ENCODE measurements at places on chromosomes 13 and 19.

DNA sequence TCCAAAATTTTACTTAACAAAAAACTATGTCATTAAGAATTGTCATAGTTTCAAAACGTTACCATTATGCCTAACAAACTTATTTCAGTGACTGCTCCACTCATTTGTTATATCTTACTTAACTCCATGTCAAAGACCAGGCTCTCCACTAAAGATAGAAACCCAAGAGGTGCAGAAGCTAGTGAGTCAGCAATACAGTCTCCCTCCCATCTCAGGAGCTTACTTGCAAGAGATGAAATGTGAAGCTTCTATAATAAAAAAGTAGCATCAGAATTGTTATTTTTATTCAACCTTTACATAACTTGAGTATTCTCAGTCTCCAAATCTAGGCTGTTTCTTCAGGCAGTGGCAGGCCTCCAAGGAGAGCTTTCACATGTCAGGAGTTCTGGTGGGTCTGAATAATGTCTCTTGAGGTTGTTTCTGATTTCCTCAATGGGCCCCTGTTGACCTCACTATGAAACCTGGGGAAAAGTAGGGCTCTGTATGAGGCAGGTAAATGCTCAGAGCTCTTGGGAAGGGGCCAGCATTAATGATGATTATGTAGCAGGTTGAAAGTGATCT lies 242.0 kb downstream of the NDFIP2 start:
- no peak for DNase-seq

DNA sequence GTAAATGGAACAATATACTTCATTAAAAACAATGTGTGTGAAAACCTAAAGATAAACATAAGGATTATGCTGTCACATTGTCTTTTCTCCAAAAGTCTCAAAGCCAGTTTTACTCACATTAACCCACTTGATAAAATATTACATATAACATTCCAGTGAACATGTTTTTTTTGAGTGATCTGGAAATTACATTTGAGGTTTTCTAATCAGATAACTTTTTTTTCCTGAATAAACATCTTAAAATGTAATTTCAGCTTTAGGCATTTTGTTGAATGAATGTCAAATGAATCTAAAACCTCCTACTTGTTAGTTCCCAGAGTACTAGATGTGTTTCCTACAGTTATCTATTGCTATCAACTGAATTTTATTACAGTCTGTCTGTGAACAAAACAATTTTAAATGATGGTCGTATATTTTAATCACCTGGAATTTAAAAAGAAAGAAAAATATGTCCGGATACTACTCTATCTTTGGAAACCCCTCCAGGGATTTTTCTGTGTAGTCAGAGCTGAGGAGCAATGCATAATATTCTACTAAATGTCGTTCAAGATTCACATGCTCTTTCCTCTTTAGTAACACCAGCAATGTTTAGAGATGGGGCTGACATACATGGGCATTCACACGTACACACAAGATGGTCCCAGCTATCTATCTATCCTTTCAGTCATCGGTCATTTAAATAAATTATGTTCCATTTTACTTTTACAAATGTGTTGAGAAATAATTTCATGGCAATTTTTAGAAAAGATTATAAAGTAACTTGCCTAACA lies 283.9 kb downstream of the KLF12 start:
- DNase-seq: no peak

- DNase-seq: no peak
Measured at GRCh38 chr19:29511768-29512167, 14.0 kb upstream of the VSTM2B start.

- no peak for DNase-seq
Measured at GRCh38 chr19:53045536-53045935, 996 bp downstream of the ERVV-2 start.

DNA sequence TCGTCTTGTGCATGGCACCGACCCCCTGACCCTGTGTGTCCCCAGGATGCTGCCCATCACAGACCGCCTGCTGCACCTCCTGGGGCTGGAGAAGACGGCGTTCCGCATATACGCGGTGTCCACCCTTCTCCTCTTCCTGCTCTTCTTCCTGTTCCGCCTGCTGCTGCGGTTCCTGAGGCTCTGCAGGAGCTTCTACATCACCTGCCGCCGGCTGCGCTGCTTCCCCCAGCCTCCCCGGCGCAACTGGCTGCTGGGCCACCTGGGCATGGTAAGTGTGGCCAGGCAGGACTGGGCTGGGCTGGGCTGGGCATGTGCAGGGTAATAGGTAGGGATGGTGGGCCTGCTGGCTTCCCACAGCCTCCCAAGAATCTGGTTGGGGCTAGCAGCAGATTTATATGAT lies 17.0 kb downstream of the CYP4F22 start:
- DNase-seq: no peak

- no peak for DNase-seq
Measured at GRCh38 chr13:93398167-93399035, 171.8 kb downstream of the GPC6 start.

DNA sequence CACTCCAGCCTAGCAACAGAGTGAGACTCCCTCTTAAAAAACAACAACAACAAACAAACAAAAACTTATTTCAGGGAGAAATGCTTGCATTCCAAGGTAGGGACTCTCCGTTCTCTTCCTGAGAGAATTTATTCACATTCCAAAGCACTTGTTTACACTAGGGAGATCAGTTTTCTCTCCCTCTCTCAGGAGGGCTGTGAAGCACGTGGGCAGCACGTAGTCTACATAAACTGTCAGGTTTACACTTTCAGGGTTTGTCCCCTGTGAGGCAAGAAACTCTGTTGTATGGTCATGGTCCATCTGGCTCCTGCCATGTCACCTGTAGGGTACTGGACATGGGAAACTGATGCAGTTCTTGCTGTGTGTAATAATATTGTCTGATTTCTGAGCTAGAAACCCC lies 31.6 kb downstream of the WDR87 start:
- no peak for DNase-seq

DNA sequence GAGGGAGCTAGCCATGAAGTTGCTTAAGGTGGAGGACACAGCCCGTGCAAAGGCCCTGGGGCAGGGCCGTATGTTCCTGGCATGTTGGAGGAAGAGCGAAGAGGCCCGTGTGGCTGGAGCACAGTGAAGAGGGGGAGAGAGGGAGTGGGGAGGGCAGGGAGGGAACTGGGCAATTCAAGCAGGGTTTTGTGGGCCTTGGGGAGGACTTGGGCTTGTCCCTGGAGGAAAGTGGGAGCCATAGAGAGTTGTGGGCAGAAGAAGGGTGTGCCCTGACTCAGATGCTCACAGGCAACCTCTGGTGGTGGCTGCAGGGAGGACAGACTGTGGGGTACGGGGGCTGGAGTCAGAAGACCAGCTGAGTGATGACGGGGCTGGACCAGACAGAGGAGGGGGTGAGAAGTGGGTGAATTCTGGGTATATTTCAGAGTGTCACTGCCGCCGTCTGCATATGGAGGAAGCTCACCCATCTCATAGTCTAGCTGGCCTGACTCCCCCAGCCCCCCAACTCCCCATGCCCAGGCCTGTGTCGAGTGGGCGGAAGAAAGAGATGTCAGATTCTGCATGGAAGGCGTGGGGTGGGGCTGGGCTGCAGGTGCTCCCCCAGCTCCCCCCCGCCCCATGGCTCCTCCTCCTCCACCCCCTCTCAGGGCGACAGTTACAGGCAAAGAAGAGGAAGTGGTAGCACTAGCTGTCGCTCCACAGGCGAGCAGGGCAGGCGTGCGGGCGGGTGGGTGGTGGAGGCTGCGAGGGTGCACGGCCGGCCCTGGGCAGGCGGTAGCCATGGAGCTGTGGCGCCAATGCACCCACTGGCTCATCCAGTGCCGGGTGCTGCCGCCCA lies at the start of gene VAV1:
Gene VAV1 (plus strand): TSS at position 681 of the 838 bp plus-strand sequence. CDS start 100 bp downstream, at position 781.
- peak; percentile 69 for DNase-seq

- DNase-seq: no peak
Measured at GRCh38 chr13:98451676-98452470, 125.0 kb downstream of the STK24 start.

DNA sequence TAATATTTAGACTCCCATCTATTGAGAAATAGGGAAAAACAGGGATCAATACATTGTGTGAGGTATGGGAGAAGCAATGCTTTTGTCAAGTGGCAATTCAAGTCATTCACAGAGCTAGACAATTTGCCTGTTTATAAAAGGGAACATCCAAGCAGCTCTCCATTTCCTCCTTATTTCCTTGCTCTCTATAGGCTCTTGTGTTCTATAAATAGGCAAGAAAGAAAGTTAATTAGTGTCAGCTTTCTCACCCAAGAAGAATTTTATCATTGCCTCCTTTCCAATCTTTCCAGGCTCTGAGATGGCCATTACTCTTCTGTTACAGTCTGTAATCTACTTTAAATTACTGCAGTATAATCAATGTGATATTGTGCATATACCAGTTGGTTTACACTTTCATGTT lies 199.9 kb downstream of the LHFPL6 start:
- no peak for DNase-seq

DNA sequence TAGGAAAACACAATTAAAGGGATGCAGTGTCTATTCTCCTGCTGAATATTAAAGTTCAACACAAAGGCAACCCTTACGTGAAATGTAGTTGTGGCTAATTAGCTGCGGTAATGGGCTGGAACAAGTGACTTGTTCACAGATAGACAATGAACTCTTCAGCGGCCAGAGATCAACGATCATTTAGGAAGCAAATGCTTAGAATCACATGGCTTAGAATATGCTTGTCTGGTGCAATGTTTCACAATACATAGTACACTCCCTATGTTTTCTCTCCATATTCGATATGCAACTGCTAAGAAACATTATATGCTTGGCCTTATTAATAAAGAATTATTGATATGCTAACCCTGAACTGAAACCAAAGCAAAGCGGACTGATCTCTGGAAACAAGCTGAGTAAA lies 25.7 kb upstream of the MTUS2 start:
- no peak for DNase-seq

GRCh38 chr19:48906324-48906723 lies 6.2 kb downstream of the NUCB1 start:
- no peak for DNase-seq

DNA sequence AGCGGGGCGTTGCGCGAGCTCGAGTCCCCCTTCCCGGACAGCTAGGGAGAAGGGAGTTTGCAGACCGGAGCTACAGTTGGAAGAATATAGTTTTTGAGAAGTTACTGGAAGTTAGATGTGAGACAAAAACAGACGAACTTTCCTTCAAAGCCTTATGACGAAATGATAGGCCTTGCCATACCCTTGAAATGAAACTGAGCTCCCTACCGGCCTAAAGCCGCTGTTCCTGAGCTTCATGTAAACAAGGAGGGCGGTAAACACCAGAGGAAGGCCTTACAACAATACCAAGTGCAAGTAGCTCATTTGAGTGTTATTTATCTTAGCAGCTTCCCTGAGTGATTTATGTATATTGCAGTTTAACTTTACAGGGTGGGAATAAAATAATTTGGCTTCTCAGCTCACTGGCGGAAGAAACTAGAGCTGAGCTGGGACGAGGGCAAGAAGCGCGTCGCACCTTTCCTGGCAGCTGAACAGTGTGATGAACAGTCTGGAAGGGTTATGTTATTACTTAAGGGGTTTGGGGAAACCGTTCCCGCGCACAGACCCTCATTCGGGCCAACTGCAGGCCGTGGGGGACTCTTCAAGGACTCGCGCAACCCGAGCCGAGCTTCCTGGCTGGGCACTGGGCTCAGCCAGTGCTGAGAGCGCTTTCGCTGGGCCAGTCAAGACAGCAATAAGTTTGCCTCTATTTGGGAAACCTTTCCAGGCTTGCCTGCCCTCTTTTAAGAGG lies 111.2 kb downstream of the KCNRG start:
- no peak for DNase-seq

DNA sequence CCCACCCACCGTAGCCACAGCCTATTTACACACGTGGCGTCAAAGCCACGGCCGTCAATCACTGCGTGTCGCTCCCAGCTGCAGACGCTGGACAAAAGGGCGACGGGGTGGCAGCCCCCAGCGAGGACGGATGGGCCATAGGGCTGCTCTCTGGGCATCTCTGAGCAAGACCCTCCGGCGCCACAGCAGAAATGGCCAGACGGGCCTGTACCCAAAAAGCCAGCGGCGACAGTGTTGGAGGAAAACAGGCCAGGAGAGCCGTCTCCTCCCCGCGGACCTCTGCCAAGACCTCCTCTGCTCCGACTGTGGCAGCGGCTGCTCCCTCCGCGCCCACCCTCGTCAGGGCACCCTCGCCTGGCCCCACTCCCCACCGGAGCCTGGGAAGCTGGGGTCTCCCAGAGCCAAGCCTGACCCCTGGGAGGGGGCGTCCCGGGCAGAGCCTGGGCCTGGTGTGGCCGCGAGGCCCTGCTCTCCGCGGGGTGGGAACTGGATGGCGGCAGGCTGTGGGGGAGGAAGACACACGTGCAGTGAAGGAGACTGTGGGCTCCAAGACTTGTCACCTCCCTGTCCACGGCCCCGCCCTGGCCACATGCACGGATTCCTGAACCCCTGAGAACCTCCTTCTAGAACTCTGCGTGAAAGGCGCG lies 2.7 kb downstream of the C2CD4C start:
- no peak for DNase-seq

GRCh38 chr13:23377983-23378632 lies 55.4 kb downstream of the SACS start:
- DNase-seq: no peak

Measured in activated T-helper 1 cell treated with anti-CD3 and anti-CD28 coated beads, Interleukin-12 subunit alpha, Interleukin-12 subunit beta, Interleukin-2, Interleukin-4 antibody, amounts not matched to agents 30 ng/mL and 10 ng/mL and 1 ng/mL, durations not matched to agents 14 hours and 24 hours and 36 hours (primary cell).